HFFc6 (cell line): ENCODE measurements at places on chromosomes 2 and 18. TPM values are rescaled to one million over a fixed set of nuclear protein-coding genes. Genes with fewer than 3 reads are reported as not detected.

DNA sequence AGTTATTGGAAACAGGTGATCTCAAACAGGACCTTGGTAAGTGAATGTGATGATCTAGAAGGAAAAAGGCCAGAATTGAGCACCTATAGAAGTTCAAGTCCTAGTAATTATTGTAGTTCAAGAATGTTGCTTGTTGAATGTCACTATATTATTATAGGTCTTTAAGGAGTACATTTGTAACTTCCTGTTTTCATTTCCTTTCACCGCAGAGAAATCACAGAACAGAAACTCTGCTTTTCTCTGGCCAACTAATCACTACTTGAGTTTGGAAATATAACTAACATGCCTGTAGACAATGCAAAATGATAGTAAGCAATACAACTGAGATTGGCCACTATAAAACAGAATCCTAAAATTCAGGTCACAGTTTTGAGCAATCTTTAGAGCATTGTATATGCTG lies 61.8 kb upstream of the EFEMP1 start:
- no peak for DNase-seq

GRCh38 chr2:62831729-62832128 lies 126.2 kb downstream of the EHBP1 start:
- DNase-seq = no peak

- DNase-seq = no peak
These were observed 17.1 kb upstream of the CTIF start for GRCh38 chr18:48521723-48522122.

Gene NEUROD1
- not detected in 3 replicates for total RNA-seq
